Activated CD4-positive, alpha-beta T cell treated with anti-CD3 and anti-CD28 coated beads, Interleukin-2, amount 50 U/mL, for 24 hours (primary cell): ENCODE measurements at places on chromosomes 7 and 10.
A peak's percentile ranks its signal among the peaks of the same experiment; 100 is the strongest.

- DNase-seq, result no peak
These were observed 42.5 kb downstream of the SYPL1 start for GRCh38 chr7:106069471-106070200.

GRCh38 chr10:84098667-84099066, 40.6 kb upstream of the GHITM start:
- DNase-seq, result no peak

- no peak for DNase-seq
These were observed 10.1 kb downstream of the SLC39A12 start for GRCh38 chr10:17961551-17962422.

- DNase-seq, result no peak
These were observed 17.7 kb downstream of the PTPRN2 start for GRCh38 chr7:158569858-158570323.

DNA sequence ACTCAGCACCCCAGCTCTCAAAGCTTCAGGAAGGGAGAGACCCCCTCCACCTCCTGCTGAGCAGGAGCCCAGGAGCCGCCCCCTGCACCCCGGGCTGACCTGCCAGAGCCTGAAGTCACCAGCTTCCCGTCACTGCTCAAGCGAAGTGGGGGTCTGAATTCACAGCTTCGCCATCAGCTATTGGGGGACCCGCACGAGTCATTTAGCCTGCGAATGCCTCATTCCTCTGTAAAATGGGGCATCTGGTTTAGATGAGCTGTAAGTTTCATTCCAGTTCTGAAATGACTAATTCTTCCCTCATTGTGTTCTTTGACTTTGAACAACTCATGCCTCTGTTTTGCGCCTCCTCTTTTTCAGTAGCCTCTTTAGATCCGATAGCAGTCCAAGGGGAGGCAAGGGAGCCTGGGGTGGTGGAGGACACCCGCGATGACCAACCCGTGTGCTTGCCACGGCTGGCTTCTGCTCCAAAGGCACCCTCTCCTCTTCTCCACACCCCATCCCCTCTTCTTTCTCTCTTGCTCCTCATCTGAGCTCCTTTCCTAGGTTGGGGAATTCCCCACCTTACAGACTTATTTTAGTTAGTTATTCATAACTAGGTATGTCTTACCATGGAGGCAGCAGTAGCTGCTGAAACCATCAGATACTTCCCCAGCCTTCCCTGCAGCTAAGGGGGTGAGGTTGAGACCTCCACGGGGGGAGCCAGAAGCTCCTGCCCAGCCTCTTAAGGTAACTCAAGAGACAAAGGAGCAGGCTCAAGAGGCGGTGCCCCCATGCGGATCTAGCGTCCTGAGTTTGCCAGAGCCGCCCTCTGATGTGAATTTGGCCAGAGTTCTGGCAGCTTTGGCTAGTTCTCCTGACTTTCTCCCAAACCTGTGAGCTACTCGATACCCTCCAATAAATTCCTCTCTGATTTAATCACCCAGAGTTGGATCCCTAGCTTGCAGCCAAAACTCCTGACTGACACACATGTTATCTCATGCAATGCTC, 47.7 kb downstream of the RBM17 start:
- peak; percentile 44 for DNase-seq

- peak; percentile 4 for DNase-seq
These were observed 563 bp upstream of the JMJD1C start for GRCh38 chr10:63466144-63466935.

GRCh38 chr7:88449410-88449809, 142.7 kb upstream of the STEAP4 start:
- DNase-seq, result no peak

- no peak for DNase-seq
These were observed 141.4 kb downstream of the ARHGAP22 start for GRCh38 chr10:48463318-48464003.

DNA sequence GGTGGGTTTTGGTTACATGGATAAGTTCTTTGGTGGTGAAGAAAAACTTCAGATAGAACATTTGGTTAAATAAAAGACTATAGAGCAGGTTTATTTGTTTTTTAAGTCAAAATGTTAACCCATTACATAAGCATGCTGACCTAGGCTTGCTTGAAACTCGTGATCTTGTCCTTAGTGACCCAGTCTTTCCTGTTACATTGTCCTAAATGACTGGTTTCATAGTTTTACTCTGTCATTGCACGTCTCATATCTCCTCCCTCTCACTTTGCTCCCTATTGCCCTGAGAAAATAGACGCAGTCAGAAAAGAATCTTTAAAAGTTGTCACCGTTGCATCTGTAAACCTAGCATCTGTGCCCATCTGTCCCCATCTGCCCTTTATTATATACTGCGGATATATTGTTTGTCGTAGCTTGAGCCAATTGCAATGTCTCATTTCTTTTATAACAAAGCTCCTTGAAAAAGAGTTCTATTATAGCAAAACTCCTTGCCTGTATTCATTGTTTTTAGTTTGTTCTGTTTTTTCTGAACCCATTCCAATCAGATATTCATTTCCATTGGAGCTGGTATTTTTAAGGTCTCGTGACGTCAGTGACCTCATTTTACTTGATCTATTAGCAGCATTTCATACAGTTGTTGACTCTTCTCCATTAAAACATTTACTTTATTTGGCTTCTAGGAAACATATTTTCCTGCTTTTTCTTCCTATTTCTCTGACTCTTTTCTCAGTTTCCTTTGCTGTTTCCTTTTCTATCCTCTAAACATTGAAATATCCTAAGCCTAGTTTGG, 57.3 kb downstream of the HELLS start:
- DNase-seq, result no peak

GRCh38 chr7:149226840-149227494, 12.5 kb upstream of the ZNF212 start:
- DNase-seq, result no peak

GRCh38 chr7:84111842-84112241, 82.7 kb downstream of the SEMA3A start:
- DNase-seq, result no peak

DNA sequence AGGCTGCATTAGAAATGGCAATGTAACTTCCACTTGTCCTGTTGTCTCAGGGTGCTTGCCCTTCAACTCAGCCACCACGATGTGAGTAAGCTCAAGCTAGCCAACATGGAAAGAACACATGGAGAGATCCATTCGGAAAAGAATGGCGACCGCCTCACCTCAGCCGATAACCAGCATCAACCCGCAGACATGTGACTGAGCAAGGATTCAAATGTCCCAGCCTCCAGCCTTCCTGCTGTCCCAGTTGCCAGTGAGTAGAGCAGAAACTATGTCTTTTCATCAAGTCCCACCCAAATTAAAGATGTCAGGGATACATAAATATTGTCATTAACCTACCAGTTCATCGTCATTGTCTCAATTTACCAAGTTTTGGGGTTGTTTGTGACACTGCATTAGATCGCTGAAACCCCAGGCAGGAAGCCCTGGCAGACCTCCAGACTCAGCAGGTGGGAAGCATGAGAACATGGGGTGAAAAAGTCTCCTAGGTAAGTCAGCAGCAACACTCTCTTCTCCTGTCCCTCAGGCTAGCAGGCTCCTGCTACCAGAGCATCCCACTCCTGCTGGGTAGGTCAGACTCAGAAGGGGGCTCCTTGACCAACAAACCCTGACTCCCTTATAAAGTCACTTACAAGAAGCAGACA, 67.0 kb downstream of the OSBPL3 start:
- no peak for DNase-seq

DNA sequence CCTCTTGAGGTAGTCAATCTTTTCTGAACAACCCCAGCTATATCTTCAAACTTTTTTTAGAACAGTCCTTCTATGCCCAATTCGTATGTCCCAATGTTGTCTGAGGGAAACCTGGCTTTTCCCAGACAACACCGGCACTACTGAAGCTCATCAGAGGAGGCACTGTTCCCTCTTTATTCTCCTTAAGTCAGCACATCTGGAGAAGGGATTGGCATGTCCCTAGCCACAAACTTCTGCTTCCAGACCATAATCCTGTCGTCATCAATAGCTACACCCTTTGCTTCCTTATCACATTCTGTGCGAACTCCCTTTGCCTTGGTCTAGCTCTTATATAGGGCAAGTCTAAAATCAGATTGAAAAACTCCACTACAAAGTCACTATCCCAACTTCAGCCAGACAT, 22.9 kb downstream of the PON3 start:
- no peak for DNase-seq

DNA sequence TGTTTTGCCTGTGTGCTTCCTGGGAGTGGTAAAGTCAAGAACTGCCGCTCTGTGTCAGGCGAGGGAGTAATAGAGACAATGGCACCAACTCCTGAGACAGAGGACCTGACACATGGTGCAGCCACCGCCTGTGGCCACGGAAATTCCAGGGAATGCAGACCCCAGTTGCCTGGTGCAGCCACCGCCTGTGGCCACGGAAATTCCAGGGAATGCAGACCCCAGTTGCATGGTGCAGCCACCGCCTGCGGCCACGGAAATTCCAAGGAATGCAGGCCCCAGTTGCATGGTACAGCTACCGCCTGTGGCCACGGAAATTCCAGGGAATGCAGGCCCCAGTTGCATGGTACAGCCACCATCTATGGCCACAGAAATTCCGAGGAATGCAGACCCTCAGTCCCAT, 8.7 kb downstream of the DIP2C start:
- DNase-seq, result no peak

DNA sequence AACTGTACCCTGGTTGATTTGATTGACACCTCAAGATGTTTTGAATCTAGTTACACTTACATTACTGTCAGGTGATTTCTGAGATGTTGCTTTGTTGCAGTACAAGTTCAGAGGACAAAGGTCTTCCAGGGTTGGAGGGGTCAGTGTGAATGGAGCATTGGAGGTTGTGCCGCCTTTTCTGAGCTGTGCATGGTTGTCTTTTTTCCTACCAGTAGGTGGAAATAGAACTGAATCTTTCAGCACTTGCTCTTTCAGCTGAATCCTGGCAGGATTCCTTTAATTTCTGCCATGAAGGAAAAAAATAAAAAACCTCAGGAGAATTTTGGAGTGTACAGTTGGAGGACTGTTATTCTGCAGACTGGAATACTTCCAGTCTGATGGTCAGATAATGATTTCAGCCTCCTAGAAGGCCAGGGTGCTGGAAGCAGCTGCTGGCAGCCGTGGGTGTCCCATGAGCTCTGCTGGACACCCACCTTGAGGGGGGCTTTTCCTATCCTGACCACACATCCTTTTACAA, 82.7 kb downstream of the PLCE1 start:
- DNase-seq, result no peak

DNA sequence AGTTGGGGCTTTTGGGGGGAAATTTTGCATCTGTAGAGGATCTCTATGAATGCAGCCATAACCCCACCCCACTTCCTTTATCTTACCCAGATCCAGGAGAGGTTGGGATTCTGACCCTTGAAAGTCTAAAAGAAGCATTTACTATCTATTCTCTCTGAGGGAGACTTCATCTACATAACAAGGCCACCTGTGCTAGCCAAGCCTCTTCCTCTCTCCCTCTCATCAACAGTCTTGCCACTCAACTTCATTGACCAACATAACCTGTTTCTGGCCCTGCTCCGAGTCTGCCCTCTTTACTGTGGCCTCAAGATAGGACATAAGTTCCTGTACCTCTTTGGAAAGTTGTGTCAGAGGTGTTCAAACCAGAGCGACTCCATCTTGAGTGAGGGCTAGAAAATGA, 19.4 kb downstream of the TUBAL3 start:
- DNase-seq, result no peak

DNA sequence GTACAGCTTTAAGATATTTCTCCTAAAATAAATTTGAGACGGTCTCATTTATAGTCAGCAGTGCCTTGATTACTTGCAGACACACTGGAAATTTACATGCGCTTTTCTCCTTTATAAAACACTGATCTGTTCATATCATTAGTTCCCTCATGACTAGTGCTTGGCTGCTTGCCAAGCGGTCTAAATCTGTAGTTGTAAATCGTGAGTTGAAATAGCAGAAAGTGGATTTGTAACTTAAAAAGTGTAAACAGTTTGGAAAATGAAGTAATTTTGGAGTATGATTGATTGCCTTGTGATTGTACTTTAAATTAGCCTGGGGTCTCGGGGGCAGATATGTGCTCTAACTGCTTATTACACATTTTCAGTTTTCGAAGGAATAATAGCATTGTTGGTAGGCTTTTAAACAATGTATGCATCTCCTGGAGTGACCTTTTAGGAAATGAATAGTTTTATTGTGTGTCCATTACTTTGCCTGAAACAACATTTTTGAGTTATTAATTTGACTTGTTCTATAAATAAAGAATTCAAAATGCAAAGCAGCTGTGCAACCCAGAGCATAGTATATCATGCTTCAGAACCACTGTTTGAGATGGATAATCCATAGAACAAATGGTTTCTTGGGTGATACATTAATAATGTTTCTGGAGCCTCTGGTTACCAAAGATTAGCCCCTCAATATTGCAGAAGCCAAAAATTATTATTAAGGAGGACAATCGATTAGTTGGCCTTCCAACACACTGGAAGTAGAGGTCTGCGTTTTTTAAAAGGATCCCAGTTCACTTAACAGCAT, 73.3 kb downstream of the ARID5B start:
- no peak for DNase-seq

DNA sequence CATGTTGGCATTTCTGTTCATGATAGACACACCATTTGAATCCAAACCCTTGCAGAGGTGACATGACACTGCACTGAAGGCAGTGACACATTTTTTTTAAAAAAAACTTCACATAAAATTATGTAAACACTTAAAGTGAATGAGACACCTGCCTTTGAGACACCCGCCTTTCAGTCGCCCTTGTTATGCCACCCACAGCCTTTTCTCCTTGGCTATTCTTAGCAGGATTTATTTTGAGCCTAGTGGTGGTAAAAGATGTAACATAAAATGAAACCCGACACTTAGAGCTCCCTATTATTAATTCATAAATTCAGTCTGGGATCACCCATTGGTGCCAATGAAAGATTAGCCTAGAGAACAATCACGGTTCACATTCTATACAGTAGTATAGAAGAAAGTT, 161.3 kb downstream of the DYNC1I1 start:
- no peak for DNase-seq

DNA sequence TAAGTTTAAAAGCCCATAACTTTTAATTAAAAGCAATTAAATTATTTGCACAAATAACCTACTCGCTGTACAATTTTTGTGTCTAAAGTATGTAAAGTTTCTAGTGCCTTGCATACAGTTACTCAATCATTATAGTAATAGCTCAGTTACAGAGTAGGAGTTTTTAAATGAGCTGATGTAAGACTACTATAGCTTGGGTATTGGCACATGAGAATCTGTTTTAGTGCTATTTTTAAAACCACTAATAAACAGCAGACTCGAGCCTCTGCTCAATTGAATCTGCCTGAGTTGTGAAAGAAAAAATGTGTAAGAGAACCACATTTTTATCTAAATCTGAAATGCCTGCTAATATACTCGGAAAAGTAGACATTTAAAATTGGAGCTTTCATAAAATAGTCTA, 31.1 kb downstream of the CTNNA3 start:
- DNase-seq, result no peak

DNA sequence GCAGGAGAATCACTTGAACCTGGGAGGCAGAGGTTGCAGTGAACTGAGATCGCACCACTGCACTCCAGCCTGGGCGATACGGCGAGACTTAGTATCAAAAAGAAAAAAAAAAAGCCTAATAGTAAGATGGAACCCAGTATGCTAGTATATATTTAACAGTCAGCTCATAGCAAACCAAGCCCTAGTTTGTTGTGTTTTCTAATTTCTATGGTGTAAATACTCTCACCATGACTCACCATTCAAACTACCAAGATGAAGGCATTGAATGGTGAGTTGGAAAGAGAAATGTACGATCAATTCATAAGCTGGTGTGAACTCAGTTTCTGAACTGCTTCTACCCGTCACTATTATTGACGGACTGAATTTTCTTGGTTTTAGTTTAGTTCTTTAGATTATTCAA, 173.7 kb upstream of the KAT6B start:
- DNase-seq, result no peak
